Naive B cell (primary cell): ENCODE measurements at places on chromosomes 4 and X. TPM values are rescaled to one million over a fixed set of nuclear protein-coding genes. Genes with fewer than 3 reads are reported as not detected.

DNA sequence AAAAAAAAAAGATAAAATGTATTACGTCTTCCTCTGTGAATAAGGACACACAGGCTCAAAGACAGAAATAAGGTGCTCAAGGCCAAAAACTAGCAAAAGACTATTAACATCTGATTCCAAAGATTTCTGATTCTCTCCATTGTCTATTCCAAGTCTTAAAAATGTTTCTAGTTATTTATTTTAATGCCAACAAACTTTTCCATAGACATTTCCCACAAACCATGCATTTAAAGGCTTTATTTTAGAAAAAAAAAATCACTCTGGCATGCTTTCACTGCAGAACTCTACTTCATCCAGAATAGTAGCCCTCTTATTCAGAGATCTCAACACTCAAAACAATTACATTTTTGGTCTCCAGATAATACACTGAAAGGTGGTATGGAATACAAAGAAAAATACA, 545.0 kb upstream of the TENM3 start:
- no peak for DNase-seq

GRCh38 chr4:2837904-2838496, 5.6 kb upstream of the ADD1 start:
- DNase-seq: peak; percentile 80

MAML3 gene
- polyA plus RNA-seq: 0.79 TPM

- peak; percentile 39 for DNase-seq
These were observed 68.3 kb upstream of the DDX3X start for GRCh38 chrX:41265615-41266014.

GLUD2 gene
- polyA plus RNA-seq: 0.45 TPM

PSAPL1 gene
- polyA plus RNA-seq: not detected

GRCh38 chrX:130025256-130025655, 42.8 kb downstream of the BCORL1 start:
- DNase-seq: no peak

DNA sequence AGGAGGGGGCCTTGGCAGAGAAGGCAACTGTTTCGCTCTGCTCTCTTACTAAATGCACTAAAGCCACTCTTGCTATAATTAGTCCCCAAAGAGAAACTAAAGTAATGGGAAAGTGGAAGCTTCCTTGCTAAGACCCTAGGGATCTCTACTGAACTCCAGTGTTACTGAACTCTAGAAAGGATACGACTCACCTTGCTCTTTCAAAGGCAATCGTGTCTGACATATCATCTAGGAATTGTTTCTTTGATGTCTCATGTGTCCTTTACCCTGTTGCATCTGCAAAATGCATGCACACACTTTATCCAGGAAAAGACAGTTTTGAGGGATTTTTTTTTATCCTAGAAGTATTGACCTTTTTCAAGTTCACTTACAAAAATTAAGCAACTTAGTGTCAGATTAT, 148.1 kb upstream of the FAM9B start:
- DNase-seq: no peak

- DNase-seq: no peak
These were observed 730 bp downstream of the CT55 start for GRCh38 chrX:135170468-135170867.

DNA sequence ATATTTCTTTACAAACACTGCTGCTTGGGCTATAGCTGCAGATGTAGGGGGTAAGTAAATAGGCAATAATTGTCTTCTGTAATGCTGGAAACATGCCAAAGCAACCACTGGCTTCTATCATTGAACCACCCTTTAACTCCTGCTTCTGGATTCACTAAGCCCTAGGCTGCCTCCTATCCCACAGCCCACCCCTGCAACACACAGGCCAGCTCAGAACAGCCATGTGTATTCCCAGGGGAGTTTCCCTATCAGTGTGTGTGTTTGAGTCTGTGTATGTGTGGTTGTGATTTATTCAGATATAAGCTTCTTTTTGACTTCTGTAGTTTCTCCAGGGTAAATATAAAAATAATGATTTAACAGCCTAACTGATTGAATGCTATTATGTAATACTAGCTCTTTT, 291.3 kb downstream of the PCDH10 start:
- no peak for DNase-seq

GPRASP1 gene
- 3.0 TPM for polyA plus RNA-seq

DNA sequence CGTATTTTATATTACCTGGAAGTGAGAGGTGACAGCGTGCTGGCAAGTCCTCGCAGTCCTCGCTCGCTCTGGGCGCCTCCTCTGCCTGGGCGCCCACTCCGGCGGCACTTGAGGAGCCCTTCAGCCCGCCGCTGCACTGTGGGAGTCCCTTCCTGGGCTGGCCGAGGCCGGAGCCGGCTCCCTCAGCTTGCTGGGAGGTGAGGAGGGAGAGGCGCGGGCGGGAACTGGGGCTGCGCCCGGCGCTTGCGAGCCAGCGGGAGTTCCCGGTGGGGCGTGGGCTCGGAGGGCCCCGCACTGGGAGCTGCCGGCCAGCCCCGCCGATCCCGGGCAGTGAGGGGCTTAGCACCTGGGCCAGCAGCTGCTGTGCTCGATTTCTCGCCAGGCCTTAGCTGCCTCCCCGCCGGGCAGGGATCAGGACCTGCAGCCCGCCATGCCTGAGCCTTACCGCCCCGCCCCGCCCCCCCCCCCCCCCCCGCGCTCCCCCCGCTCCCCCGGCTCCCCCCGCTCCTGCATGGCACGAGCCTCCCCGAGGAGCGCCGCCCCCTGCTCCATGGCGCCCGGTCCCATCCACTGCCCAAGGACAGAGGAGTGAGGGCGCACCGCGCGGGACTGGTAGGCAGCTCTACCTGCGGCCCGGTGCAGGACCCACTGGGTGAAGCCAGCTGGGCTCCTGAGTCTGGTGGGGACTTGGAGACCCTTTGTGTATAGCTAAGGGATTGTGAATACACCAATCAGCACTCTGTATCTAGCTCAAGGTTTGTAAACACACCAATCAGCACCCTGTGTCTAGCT, 298.9 kb upstream of the MAGEB16 start:
- no peak for DNase-seq

- DNase-seq: no peak
These were observed 58.4 kb upstream of the XAGE1A start for GRCh38 chrX:52437212-52437611.

DNA sequence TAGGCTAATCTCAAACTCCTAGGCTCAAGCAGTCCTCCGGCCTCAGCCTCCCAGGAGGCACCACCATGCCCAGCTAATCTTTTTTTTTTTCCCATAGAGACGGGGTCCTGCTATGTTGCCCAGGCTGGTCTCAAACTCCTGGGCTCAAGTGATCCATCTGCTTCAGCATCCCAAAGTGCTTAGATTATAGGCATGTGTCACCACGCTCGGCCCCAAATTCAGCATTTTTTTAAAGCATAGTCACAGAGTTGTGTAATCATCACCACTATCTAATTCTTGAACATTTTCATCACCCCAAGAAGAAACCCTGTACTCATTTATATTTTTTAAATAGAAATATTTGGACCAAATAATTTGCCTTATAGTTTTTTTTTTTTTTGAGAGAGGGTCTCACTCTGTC, 10.3 kb downstream of the CENPI start:
- DNase-seq: no peak

TEX28 gene
- not detected for polyA plus RNA-seq

DNA sequence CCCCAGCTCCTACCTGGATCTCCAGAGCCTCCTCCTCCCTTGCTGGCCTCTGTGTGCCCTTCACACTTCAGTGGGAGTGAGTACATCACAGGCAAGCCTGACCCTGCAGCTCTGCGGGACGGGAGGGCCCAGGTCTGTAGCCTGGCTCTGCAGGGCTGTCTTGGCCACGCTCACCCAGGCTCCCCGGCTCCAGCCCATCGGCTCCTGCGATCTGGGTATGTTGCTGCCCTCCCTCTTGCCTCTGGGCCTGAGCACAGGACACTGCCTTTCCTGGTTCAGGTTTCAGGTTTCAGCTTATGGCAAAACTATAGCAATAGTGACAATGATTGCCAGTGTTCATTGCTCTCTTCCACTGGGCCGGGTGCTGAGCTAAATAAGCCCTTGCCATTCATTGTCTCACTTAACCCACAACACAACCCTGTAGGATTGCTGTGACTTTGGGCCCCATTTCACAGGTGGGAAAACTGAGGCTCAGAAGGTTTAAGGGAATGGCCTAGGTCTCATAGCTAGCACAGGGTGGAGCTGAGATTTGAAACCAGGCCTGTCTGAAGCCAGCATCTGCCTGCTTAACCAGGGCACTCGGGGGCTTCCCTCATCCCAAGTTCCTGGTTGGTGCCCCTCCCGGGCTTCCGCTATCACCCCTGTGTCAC, 44.6 kb upstream of the SORCS2 start:
- no peak for DNase-seq

PCYT1B gene
- not detected for polyA plus RNA-seq

LANCL3 gene
- not detected for polyA plus RNA-seq

SMIM9 gene
- polyA plus RNA-seq: not detected

- no peak for DNase-seq
These were observed at the start of gene DGKK for GRCh38 chrX:50470103-50471031. TSS of gene DGKK (minus strand) at chrX:50470825. CDS start at chrX:50470678, 147 bp downstream.

SPRY1 gene
- 44.1 TPM for polyA plus RNA-seq

- no peak for DNase-seq
These were observed 10.5 kb downstream of the LGI2 start for GRCh38 chr4:25020236-25020635.

- DNase-seq: no peak
These were observed 16.4 kb upstream of the PORCN start for GRCh38 chrX:48492293-48492910.

DNA sequence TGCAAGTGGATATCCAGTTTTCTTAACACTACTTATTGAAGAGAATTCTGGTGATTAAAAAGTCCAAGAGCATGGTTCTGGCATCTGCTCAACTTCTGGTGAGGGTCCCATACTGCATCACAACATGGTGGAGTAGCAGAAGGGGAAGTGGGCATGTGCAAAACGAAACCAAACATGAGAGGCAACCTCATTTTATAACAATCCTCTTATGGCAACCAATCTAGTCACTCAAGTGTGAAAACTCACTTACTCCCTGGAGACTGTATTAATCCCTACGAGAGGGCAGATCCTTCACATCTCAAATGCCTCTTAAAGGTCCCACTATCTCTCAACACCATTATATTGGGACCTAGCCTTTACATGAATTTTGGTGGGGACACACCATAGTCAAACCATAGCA, 55.4 kb upstream of the TRO start:
- DNase-seq: no peak

GRCh38 chrX:20181598-20182329, 40.1 kb upstream of the EIF1AX start:
- DNase-seq: no peak

DNA sequence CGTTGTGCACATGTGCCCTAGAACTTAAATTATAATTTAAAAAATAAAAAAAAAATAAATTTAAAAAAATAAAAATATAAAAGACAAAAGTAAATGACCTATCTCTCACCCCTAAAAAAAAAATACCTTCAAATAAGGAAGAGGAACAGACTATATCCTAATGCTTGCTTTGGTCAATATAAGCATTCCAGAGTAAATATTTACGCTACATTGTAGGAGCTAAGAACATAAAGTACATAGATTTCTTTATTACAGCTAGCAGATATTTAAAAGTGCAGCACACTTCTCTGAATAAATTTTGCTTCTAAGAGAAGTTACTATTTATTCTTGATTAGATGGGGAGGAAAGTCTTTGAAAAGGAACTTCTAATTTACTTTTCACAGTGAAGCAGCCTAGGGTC, 24.5 kb upstream of the UGT2B11 start:
- no peak for DNase-seq

DNA sequence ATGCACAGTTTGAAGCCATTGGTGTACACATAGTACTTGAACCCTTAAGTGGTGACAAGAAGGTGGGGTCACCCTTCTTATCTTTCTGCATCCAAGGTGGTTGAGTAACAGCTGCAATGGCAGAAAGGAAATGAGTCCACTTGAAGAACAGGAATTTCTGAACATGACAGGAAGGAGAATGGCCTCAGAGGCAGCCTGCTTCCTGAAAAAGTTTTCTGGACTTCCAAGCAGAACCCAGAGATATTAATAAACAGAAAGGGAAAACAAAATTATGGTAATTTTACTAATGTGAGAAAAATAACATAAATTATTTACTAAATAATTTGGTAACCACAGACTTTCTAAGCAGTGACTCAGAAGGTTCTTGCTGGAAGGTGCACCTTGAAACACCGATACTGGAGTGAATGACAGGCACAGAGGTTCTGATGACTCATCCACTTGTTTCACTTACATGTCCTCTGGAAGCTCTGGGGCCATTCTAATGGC, 119.9 kb upstream of the HS3ST1 start:
- no peak for DNase-seq

ARAP2 gene
- polyA plus RNA-seq: 32.4 TPM

GRCh38 chr4:139454111-139455045, at the start of gene RAB33B:
TSS of gene RAB33B (plus strand) at chr4:139454121. CDS start at chr4:139454196, 75 bp downstream.
- peak; percentile 12 for DNase-seq

DNA sequence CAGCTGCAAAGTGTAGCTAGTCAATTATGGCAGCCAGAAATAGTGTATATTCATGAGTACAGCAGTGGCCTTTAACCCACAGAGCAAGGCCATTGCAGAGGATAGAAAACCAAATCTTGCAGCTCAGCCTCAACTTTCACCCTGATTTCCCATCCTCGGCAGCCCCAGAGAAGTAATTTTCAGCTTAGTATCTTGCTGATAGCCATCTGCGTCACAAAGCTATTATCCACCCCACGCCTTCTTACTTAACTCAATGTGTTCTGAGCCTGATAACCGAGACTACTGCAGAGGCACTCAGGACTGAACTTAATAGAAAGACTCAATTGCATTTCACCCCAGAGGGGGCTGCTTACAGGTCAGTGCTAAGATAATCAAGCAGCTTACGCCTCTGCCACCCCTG, 174.5 kb upstream of the MAOA start:
- DNase-seq: no peak

DNA sequence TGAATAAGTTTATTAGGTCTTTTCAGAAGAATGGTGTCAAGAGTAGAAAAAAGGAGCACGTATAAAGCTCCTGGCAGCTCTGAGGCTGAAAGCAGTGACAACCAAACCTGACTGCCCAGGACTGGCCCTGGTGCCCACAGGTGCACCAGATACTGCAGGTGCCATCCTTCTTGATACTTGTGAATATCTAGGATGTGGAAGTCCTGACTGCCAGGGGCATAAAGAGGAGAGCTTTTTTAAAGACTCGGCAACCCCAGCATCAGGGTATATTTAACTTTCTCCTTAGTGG, 60.7 kb downstream of the TMEM150C start:
- no peak for DNase-seq

UGT2B11 gene
- polyA plus RNA-seq: not detected

SMPX gene
- not detected for polyA plus RNA-seq

- DNase-seq: no peak
These were observed 1.4 kb downstream of the TCEAL1 start for GRCh38 chrX:103630171-103630511.

SYNPO2 gene
- 0.15 TPM for polyA plus RNA-seq

- no peak for DNase-seq
These were observed 2.4 kb downstream of the MYOZ2 start for GRCh38 chr4:119138046-119138445.

CENPVL2 gene
- not detected for polyA plus RNA-seq

DNA sequence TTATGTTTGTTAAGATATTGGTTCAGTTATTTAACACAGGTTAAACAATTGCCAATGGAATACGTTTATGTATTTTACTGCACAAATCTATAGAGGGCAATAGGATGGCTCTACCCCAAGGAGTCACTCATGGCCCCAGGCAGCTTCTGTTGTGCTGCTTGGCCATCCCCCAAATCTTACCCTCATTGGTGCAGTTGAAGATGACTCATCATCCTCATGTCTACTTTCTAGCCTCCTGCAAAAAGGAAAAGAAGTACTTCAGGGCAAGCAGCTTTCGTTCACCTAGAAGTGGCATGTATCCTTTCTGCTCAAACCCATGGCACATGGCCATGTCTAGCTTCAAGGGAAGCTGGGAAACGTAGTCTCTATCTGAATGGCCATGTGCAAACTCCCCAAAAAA, 14.2 kb downstream of the PHOX2B start:
- no peak for DNase-seq

UGT2A1 gene
- polyA plus RNA-seq: not detected

HERC5 gene
- 9.1 TPM for polyA plus RNA-seq

- peak; percentile 30 for DNase-seq
These were observed 143.6 kb downstream of the TMEM164 start for GRCh38 chrX:110146521-110146920.
